ENCODE measurements at places on chromosomes 2 and 18. TPM values are rescaled to one million over a fixed set of nuclear protein-coding genes. Genes with fewer than 3 reads are reported as not detected.

Gene RAB27B
- 19.3 TPM for total RNA-seq

Gene CYTIP
- total RNA-seq = not detected

Gene SH3RF3
- total RNA-seq = 0.33 TPM

Gene TMEM237
- total RNA-seq = 96.9 TPM

Gene ATL2
- total RNA-seq = 89.9 TPM

Gene ERMN
- total RNA-seq = not detected

Gene APOB
- not detected for total RNA-seq

Gene RESP18
- not detected for total RNA-seq

Gene LYG2
- total RNA-seq = not detected

Gene RPL37A
- 855 TPM for total RNA-seq

Gene FZD7
- 66.5 TPM for total RNA-seq

Gene NT5DC4
- 1.2 TPM for total RNA-seq

Gene REEP1
- not detected for total RNA-seq

Gene OSGEPL1
- total RNA-seq = 8.8 TPM

Gene MAPK4
- total RNA-seq = 0.17 TPM

Gene HOXD13
- total RNA-seq = not detected

Gene LIMS4
- 2.6 TPM for total RNA-seq

Gene NETO1
- 1.4 TPM for total RNA-seq

Gene ARHGAP28
- 9.0 TPM for total RNA-seq

Gene CXXC1
- 78.2 TPM for total RNA-seq

Gene KLHL41
- total RNA-seq = 0.16 TPM

Gene ACTR3
- total RNA-seq = 261 TPM

Gene AP1S3
- 41.1 TPM for total RNA-seq

Gene DCDC2C
- total RNA-seq = not detected

Gene SPRED2
- total RNA-seq = 14.7 TPM

Gene CD302
- 0.88 TPM for total RNA-seq

Gene GRP
- total RNA-seq = not detected

Gene MYCN
- not detected for total RNA-seq

Gene LPIN1
- 54.8 TPM for total RNA-seq

Gene FRZB
- 0.17 TPM for total RNA-seq

Gene CCDC138
- total RNA-seq = 4.7 TPM

Gene SIGLEC15
- total RNA-seq = not detected

Gene POTEC
- not detected for total RNA-seq

Gene MALL
- 3.2 TPM for total RNA-seq

Gene PLA2R1
- total RNA-seq = 10.8 TPM

Gene NRP2
- total RNA-seq = 32.3 TPM

Gene POTEI
- total RNA-seq = not detected
